Activated CD4-positive, alpha-beta T cell treated with anti-CD3 and anti-CD28 coated beads, Interleukin-2, amount 50 U/mL, for 24 hours (primary cell): ENCODE measurements at places on chromosomes 6 and 20.

- DNase-seq: no peak
Observed at GRCh38 chr6:71678091-71678490, 208.3 kb upstream of the RIMS1 start.

DNA sequence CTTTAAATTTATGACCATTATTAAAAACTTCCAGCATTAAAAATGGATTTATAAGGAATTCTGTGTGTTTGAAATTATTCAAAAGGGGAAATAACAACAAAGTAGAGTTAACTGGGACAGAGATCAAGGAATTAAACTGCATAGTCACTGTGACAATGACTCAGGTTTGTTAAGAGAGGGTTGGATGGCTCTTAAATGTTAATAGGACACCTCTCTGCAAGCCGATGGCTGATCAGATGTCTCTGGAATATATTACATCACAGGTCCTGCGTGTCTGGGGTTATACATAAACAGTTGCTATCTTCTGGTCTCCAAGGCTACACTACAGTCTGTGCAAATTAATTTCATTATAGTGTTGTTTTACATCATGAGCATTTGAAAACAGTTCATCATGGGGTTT, 574.3 kb downstream of the COL12A1 start:
- no peak for DNase-seq

- no peak for DNase-seq
Observed at GRCh38 chr20:23509247-23509913, 18.5 kb downstream of the CST8 start.

DNA sequence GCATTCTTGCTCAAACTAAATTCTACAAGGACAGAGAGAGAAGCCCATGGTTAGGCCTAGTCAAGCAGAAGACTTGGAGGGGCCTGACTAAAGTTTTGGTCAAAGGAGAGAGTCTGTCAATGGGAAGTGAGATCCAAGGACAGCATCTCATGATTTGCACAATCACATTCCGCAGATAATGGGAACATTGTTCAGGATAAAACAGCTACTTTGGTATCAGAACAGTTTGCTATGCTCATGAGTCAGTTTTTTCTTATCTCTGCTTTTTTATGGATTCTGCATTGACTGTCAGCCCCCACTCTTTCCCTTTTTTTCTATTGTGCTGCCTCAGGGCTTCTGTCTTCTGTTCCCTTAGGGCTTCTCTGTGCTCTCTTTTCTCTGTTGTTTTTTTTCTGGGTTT, 28.6 kb downstream of the AKAP7 start:
- no peak for DNase-seq

DNA sequence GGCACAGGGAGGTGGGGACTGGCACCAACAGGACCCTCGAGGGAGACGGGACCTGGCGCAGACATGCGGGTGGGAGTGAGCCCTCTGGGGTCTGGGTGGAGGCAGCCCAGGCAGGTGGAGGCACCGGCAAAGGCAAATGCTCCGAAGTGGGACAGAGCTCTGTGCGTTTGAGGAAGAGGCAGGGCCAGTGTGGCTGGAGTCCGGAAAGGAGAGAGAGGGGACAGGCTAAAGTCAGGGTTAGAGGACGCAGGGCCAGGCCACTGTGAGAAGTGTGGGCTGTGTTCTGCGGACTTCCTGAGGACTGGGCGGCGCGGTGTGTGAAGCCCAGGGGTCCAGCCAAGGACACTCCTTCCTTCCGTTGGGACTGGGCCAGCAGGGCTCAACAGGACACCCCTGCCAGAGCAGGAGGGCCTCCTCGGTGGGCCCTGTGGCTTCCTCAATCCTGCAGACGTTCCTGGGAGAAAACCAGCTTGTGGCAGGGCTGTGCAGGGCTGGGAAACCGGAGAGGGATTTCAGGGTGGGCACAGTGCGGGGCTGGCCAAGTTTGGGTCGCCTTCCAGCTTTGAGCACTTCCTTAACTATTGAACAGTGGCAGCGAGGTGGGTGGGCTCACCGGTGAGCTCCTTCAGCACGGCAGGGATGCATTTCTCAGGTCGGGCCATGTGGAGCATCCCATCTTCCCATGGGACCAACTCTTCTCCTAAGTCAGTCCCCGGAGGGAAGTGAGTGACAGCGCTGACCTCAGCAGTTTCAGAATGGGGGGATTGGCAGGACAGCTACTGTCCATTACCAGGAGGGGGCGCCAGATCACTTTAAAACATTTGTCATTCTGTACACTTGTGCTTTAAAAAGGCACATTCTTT, 22.5 kb downstream of the MOCS3 start:
- peak; percentile 64 for DNase-seq

DNA sequence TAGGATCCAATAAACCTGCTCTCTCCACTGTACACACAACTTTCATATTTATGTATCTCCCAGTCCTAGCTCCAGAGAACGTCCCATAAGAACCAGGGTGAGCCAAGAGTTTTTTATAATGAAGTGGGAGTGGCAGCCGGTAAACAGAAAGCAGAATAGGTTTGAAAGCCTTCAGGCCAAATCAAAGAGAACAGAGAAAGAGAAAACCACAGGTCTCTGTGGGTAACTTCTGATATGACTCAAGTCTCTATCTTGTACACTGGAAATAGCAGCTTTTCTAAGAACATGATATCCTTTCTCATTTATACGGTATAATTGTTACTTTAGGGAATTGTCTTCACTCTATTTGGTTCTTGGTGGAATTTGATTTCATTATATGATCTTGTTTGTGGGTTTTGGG, 273.6 kb downstream of the PACRG start:
- DNase-seq: no peak

DNA sequence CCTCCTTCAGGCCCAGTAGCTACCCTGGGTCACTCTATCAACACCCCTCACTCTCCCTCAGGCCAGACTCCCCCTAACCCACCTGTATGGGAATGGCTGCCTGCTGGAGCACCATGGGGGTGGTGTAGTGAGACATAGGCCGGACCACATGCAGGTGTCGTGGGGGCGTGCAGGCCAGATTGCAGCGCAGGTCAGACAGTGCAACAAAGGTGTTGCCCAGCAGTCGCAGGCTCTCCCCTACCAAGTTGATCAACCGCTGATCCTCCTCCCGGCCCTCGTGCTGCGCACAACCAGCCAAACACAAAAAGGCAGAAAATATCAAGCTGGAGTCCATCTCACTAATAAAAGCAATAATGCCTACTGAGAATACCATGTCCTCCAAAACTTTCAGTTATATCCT, 7.1 kb downstream of the BAG6 start:
- DNase-seq: no peak

DNA sequence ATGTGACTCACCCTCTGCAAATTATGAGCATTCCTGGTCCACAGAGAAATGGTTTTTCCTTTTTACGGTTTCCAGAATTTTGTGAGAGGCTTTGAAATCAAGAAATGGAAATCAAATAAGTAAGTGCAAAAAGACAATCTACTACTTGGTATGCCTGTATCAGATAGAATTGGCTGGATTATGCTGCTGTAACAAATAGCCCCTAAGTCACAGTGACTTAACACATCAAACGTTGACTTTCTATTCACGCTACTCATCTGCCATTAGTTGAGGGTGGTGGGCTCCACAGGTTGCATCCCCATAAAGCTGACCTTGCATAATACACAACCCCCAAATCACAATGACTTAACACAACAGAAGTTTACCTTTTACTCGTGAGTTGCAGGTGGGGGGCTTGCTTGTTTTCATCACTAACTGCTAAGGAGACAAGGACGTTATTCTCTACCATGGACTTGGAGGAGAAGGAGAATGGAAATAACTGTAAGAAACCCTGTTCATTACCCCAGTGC, 44.4 kb downstream of the TSHZ2 start:
- no peak for DNase-seq

- no peak for DNase-seq
Observed at GRCh38 chr6:52749556-52750152, 13.6 kb downstream of the GSTA2 start.

DNA sequence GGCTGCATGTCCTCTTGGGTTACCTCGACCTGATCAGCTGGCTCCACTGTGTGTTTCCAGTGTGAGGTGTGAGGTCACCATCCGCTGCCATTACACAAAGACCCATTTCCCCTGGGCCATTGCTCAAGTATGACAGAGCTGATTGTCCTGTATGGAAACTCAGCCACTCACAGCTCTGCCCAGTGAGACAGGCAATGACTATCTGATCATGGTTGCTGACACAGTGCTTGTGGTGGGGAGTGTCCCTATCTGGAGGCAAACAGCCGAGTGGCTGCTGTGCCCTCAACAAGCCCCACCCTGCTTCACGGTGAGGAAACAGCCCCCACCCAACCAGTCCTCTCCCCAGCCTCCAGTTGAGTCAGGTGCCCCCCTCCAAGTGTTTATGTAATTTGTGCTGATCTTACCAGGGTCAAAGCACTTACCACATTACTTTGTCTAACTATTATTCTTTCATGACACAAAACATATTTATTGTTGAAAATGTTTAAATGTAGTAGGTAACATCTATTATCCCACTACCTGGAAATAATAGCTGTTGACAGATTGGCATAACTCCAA, 11.7 kb upstream of the MAPK13 start:
- DNase-seq: no peak

GRCh38 chr20:56995635-56996075, 270.8 kb downstream of the BMP7 start:
- DNase-seq: no peak

- DNase-seq: no peak
Observed at GRCh38 chr20:24810676-24811407, 138.2 kb upstream of the CST7 start.

- no peak for DNase-seq
Observed at GRCh38 chr6:157570104-157570503, 189.1 kb downstream of the ZDHHC14 start.

GRCh38 chr6:129615020-129615419, 95.0 kb downstream of the ARHGAP18 start:
- no peak for DNase-seq

DNA sequence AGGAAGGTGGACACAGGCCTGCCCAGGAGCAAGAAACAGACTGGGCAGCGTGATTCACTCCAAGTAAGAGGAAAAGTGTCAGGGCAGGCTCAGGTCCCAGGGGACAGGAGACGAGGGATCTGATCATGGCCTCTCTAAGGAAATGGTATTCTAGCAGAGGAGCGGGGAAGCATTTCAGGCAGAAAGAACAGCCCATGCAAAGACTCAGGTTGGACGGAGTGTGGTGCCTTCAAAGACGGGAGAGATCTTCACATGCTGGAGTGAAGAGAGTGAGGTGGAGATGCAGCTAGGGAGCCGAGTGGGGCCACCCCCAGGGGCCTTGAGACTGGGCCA, 161.1 kb downstream of the SYCP2 start:
- DNase-seq: no peak

GRCh38 chr20:25250508-25250907, 2.6 kb downstream of the PYGB start:
- DNase-seq: no peak

- no peak for DNase-seq
Observed at GRCh38 chr6:13302291-13302690, 26.0 kb downstream of the TBC1D7 start.
